ENCODE measurements at places on chromosomes 3 and 15. TPM values are rescaled to one million over a fixed set of nuclear protein-coding genes. Genes with fewer than 3 reads are reported as not detected.
A peak's percentile ranks its signal among the peaks of the same experiment; 100 is the strongest.

Gene SEMA4B
- 39.2 TPM for polyA plus RNA-seq

Gene DUOXA1
- polyA plus RNA-seq = 0.23 TPM

Gene ESYT3
- 1.1 TPM for polyA plus RNA-seq

Gene NR1I2
- not detected for polyA plus RNA-seq

GRCh38 chr3:151305060-151305774 is 11.4 kb downstream of the GPR87 start:
- peak; percentile 61 for DNase-seq

DNA sequence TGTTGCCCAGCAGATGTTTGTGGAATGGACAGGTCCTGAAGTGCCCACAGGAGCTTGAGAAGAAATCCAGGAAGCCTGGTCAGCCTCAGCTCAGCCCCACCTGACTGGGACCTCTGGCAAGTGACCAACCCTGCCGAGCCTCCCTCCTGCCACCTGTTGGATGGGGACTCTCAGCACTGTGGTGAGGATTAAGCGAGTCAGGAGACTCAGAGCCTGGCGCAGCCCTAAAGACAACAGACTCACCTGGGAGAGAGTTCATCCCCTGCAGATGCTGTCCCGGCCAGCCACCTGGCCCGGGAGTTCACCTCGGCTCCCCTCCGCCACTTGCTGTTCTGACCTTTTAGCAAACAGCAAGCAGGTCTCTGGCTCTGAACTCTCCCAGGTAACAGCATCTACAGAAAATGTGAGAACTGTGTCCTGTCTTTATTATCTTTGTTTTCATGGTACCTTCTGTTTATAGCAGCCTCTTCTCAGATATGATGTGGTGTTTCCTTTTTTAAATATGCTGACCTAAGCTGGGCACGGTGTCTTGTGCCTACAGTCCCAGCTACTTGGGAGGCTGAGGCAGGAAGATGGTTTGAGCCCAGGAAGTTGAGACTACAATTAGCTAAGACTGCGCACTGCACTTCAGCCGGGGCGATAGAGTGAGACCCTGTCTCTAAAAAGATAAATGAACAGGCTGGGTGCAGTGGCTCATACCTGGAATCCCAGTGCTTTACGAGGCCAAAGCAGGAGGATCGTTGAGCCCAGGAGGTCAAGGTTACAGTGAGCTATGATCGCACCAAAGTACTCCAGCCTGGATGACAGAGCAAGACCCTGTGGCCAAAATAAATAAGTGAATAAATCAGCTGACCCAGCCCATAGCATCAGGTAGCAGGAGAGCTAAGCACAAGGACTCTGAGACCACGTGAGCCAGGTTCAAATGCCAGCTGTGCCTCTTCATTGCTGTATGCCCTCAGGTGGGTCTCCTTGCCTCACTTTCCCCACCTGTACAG is 32.4 kb upstream of the SLC6A6 start:
- peak; percentile 48 for DNase-seq

DNA sequence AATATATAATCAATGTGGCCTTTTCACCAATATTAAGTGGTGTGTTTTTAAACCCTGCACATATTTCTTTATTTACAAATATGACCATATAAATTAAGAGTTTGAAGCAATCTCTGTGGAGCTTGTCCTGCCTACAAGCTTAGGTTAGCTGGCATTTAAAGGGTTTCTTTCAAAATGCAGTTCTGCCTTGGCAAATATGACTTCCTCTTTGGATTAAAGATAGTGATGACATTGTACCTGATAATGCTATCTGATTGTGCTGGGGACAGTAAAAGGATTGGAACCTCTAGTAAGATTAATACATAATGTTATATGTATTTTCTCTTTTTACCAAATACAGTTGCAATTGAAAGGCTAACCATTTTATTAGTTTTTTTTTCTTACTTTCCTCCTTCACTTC is 249.1 kb downstream of the OTOL1 start:
- no peak for DNase-seq

- DNase-seq = peak; percentile 63
These were observed 17.2 kb upstream of the B4GALT4 start for GRCh38 chr3:119257654-119258410.

DNA sequence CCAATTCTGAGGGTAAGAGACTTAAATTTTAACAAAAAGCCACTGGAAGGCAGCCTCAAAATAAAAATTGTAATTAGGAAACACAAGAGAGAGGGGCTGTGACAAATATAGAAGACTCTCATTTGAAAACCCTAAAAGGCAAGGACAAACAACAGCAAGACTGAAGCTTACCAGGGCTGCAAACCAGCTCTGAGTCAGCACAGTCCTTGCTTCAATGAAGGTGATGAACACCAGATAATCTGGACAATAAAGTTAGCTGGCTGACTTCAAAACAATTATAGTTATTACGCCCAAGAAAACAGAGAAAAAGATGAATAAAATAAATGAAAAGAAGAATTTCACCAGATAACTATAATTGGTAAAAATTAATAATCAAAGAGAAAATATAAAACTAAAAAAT is 149.3 kb upstream of the NSMCE3 start:
- DNase-seq = no peak

DNA sequence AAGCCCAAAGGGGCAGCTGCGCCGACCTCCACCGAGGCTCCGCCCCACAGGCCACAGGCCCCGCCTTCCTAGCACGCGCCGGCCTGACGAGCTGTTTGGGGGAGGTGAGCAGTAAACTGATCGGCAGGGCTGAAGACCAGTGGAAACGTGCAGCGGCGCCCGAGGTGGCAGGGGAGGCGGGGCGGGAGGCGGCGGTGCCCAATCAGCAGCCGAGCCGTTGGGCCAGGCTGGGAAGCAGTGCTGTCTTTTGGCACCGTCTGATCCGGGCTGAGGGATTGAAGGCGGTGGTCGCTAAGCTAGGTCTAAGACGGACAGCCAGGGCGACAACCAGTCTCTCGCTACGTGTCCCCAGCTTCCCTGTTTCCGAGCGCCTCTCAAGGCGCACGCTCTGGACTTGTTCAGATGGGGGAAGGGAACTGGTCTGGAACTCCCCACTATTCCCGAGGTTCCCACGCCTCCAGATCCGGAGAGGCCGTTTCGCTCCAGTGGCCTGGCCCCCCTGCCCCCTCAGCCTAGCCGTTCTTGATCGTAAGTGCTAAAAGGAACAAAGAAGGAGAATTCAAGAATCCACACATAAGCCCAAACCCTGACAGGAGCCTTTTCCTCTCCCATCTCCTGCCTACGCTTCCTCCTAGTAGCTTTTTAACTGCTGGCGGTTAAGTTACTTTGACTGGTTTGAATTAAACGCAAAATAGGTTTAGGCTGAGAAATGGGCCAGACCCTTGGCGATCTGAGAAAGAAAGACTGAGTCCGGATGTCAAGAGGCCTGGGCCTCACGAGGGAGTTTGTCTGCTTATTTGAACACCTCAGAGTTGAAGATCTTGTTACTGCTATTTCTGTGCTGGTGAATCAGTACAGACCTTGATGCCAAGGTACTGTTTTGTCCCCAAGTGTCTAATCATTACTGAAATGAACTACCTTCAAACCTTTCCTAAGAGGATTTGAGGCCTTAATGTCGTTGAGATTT is at the start of gene FMN1:
FMN1 (minus strand) TSS at position 11 of the 967 bp plus-strand sequence. CDS start 39,800 bp downstream, outside the sequence.
- peak; percentile 95 for DNase-seq

GRCh38 chr3:179603831-179604230 is 607 bp downstream of the MRPL47 start:
- DNase-seq = no peak

GRCh38 chr3:33699275-33699674 is 18.8 kb downstream of the CLASP2 start:
- DNase-seq = no peak

DNA sequence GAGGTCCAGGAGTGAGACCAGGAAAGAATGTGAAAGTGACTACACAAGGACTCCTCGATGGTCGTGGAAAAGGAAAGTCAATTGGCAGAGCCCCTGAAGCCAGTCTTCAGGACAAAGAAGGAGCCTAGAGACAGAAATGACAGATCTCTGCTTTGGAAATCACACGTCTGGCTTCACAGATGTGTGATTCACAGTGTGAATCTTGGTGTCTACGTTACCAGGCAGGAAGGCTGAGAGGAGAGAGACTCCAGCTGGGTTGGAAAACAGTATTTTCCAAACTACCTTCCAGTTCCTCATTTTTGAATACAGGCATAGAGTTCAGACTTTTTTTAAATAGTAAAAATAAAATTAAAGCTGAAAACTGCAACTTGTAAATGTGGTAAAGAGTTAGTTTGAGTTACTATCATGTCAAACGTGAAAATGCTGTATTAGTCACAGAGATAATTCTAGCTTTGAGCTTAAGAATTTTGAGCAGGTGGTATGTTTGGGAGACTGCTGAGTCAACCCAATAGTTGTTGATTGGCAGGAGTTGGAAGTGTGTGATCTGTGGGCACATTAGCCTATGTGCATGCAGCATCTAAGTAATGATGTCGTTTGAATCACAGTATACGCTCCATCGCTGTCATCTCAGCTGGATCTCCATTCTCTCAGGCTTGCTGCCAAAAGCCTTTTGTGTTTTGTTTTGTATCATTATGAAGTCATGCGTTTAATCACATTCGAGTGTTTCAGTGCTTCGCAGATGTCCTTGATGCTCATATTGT is 6.0 kb downstream of the CCR2 start:
- DNase-seq = no peak

DNA sequence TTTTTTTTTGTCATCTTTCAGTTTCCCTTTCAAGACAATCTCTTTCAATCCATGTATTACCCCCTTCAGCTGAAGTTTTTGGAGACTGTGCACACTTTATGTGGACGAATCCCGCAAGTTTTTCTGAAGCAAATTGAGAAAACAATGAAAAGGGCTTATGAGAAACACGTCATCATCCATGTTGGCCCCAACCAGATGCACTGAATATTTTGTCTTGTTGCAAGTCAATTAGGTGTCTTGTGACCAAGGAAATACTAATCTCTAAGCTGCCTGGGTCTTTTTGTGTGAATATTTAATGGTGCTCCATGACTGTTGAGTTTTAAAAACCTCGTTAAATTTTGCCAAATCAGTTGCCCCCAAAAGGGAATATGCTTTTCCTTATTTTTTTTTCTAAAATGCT is 21.7 kb upstream of the PPP4R2 start:
- no peak for DNase-seq

Data from A549 (cell line).